ENCODE measurements at places on chromosomes 2 and 18.

GRCh38 chr2:210899131-210899530, 342.7 kb downstream of the CPS1 start:
- DNase-seq, result no peak

GRCh38 chr2:170307555-170308351, 129.8 kb downstream of the MYO3B start:
- no peak for DNase-seq

GRCh38 chr2:217790681-217791392, 212.0 kb downstream of the TNS1 start:
- no peak for DNase-seq

DNA sequence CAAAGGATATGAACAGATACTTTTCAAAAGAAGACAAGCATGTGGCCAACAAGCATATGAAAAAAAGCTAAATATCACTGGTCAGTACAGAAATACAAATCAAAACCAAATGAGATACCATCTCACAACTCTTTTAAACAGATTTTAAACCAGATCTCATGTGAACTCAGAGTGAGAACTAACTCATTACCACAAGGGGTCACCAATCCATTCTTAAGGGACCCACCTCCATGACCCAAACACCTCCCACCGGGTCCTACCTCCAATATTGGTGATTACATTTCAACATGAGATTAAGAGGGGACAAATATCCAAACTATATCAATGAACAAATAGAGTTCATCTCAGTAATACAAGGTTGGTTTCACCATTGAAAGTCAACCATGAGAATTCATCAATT, 319.8 kb upstream of the GULP1 start:
- DNase-seq, result no peak

GRCh38 chr2:8684878-8685696, 3.2 kb downstream of the ID2 start:
- DNase-seq, result no peak

DNA sequence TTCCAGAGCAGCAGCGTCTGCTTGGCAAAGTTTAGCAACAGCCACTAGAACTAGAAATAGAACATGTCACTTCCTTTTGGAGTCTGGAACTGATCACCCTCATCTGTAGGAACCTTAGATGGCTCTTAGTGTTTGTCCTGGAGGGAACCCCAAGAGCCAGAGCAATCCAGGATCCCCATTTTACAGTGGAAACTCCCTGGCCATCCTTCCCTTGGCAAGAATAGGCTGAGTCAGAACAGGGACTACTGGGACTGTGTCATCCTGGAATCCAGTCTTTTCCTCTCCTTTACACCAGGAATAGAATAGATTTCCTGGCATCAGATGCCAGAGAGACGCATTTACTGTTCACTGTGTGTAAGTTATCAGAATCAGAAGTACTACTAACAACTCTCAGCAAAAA, 33.2 kb upstream of the GRHL1 start:
- DNase-seq, result no peak

DNA sequence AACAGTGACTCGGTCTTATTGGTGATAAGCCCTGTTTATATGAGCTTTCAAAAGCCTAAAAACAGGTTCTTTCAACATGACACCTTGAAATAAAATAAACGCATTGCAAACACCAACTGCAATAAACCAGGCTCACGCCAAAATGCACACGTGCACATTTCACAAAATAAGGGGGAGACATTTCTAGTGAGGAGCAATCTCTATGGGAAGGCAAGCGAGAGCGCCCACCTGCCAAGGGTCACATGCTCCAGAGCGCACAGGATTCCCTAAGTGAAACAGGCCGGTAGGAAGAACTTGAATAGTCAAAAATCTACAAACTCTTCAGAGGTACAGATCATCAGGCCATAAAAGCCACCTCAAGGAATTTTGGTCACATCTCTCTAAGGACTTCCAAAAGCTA, 1.9 kb downstream of the PID1 start:
- DNase-seq, result no peak

DNA sequence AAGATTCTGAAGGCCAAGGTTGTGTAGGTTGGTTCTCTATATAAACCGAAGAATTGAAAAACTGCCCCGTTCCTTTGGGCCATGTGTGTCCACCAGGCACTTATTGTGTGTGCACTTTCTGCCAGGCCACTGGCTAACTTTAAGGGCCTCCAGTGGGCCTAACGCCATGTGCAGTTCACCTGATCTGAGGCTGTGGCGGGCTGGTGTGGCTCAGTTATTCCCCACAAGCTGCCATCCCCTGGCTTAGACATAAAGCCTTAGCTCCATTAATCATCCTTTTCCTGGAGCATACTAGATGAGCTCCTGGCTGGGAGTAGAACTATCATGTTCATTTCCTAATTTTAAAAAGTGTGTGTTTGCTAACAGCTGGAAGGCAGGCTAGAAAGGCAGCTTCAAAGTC, 304.1 kb upstream of the TNP1 start:
- no peak for DNase-seq

GRCh38 chr2:176582990-176583481, 313.8 kb downstream of the MTX2 start:
- DNase-seq, result no peak

- DNase-seq, result no peak
Observed at GRCh38 chr2:129565551-129566109, 413.8 kb upstream of the RAB6C start.

GRCh38 chr18:65822826-65823225, 72.0 kb downstream of the CDH7 start:
- no peak for DNase-seq

DNA sequence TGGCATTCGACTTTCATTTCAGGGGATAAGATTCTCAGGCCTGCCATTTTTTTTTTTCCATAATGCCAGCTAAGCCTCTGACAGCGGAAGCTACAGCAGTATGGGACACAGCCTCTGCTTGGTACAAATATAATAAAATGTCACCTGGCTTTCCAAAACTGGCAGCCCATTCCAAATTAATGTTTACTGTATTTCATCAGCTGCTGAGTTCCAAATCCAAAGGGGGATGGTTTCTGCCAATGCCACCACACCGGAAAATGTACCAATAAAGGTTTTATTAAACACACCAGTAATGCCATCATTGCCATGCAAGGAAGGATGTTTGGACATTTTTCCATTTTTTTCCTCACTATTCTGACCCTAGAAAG, 275.8 kb upstream of the CCDC68 start:
- no peak for DNase-seq

DNA sequence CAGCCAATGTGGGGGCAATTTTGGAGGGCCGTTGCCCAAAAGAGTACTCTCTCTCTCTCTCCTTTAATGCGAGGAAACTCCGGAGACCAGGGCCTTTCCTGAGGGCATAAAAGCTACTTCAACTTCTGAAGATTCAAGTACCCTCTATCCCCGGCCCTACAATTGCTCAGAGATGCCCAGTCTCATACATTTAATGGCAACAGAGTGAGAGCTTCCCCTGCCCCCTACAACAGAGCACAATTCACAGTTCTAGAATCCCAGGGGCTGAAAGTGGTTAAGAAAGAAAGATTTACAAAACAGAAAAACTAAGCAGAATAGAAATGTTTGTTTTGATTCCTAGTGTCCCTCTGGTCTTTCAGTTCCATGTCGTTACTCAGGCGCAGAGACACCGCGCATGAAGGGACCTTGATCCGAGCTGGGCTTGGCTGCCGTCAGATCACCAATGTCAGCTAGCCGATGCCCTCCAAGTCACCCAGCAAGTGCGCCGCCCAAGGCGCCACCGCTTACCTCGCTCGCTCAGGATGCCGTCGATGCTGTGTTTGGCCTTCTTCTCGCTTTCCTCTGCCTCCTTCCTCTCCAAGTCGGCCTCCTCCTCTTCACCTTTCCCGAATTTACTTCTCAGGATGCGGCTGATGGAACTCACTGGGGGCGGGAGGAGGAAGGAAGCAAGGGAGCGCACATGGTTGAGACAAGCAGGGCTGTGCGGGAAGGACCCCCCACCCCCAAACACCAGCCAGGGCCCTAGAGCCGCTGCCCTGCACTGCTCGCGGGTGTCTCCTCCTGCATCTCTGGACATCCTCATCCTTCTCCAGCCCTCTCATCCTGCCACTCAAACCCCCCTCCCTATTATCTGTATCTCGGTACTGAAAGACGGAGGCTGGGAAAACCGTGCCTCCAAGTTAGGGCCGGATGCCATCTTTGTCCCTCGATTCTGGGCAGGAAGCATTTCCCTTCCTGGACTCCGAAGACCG, 4.9 kb downstream of the PAX3 start:
- DNase-seq, result no peak

- no peak for DNase-seq
Observed at GRCh38 chr2:154484338-154485099, 214.0 kb upstream of the KCNJ3 start.
